ENCODE measurements at places on chromosomes 11 and 22. TPM values are rescaled to one million over a fixed set of nuclear protein-coding genes. Genes with fewer than 3 reads are reported as not detected.

Gene TEAD1
- 176 TPM for total RNA-seq

Gene CHST1
- total RNA-seq, result 1.5 TPM

Gene OR51E2
- not detected for total RNA-seq

GRCh38 chr11:13947379-13947778 lies 15.1 kb upstream of the SPON1 start:
- H3K4me1 ChIP-seq, result peaks cover 12% of the 10 kb centered on the region
- H3K27me3 ChIP-seq, result peaks cover 13% of the 10 kb centered on the region
- no peaks in the 10 kb centered on the region for H3K36me3 ChIP-seq
- no peak overlapping the region for H3K27ac ChIP-seq

DNA sequence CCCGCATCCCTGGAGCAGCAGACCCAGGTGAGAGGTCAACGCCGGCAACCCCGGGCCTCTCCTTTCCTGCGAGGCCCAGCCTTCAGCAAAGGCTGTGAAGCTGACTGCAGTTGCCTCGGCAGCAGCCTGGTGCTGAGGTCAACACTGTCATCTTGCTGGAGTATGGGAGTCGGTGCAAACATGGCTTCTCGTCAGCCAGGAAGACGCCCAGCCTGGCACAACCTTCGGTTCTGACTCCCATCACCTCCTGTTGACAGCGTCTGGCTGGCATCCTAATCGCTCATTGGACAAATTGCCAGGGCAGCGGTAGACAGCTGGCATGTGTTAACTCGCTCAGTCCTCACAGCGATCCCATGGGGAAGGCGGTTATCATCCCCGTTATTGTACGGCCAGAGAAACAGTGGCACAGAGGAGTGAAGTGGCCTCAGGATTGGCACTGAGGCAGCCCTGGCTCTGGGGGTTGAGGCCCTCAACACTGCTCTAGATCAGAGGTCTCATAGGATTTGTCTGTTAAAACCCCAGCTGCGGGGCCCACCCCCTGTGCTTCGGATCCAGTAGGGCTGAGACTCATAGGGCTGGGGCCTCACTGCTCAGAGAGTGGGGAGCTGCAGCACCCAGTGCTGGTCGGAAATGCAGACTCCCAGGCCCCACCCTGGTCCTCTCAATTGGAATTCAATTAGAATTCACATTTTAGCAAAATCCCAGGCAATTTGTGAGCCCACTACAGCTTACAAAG lies 39.3 kb upstream of the TP53I11 start:
- peaks cover 38% of the 10 kb centered on the region for H3K27me3 ChIP-seq
- H3K36me3 ChIP-seq, result no peaks in the 10 kb centered on the region
- no peak for DNase-seq
- no peaks in the 10 kb centered on the region for H3K4me1 ChIP-seq
- H3K4me3 ChIP-seq, result no peak overlapping the region
- no peak overlapping the region for H3K27ac ChIP-seq

DNA sequence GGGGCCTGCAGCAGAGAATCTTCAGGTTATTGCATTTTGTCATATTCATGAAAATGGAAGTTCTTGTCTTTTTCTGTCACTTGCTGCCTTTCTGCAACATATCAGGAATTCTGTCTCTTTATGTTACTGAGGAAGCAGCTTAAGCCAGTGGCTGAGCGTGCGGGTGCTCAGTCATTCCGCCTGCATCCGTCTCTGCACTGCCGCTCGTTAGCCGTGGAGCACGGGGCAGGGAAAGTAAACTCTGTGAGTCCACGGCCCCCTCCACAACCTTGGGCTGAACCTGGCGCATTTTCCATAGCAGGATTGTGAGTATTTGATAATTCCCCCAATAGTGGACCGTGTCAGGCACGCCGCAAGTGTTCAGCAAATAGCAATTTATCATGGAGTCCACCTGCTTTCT lies 1007.7 kb downstream of the BRD1 start:
- no peak overlapping the region for H3K27ac ChIP-seq
- no peaks in the 10 kb centered on the region for H3K27me3 ChIP-seq
- H3K4me3 ChIP-seq, result no peak overlapping the region
- H3K4me1 ChIP-seq, result no peaks in the 10 kb centered on the region
- no peaks in the 10 kb centered on the region for H3K36me3 ChIP-seq
- peak; percentile 9 for DNase-seq

DNA sequence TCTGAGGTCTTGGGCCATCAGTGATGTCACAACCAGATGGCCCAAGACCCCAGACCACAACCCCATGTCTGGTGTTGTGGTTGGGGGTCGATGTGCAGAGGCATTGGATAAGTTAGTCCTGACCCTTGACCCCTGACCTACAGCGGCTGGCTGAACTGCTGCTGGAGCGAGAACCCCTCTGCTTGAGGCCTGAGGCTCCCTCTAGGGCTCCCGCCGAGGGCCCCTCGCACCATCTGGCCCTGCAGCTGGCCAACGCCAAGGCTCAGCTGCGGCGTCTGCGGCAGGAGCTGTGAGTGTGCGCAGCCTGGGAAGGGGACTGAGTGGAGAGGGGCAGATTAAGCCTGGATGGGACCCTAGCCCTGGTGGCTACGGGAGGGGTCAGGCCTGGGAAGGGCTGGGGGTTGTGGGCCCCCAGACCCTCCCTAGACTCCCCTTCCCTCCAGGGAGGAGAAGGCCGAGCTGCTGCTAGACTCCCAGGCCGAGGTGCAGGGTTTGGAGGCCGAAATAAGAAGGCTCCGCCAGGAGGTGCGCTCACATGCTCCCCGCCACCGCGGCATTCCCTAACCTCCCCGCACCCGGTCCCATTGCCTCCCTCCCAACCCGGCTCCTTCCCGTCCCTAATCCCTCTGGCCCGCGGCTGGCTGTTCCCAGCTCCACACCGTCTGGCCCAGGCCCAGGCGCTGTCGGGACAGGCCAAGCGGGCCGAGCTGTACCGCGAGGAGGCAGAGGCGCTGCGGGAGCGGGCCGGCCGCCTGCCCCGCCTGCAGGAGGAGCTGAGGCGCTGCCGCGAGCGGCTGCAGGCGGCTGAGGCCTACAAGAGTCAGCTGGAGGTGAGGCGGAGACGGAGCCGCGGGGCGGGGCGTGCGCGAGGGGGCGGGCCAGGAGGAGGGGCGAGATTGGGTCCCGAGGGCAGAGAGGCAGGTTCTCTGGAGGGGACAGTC lies 2.1 kb downstream of the CCDC88B start:
- H3K27ac ChIP-seq, result peak overlapping the region; percentile 23
- H3K27me3 ChIP-seq, result no peaks in the 10 kb centered on the region
- no peaks in the 10 kb centered on the region for H3K36me3 ChIP-seq
- peak; percentile 100 for DNase-seq
- H3K4me3 ChIP-seq, result peak overlapping the region; percentile 68

GRCh38 chr11:57566905-57567514 lies 462 bp downstream of the UBE2L6 start:
- H3K27me3 ChIP-seq, result no peaks in the 10 kb centered on the region
- H3K36me3 ChIP-seq, result no peaks in the 10 kb centered on the region
- peak overlapping the region; percentile 97 for H3K4me3 ChIP-seq
- DNase-seq, result peak; percentile 84
- peaks cover 24% of the 10 kb centered on the region for H3K4me1 ChIP-seq
- H3K27ac ChIP-seq, result peak overlapping the region; percentile 72

DNA sequence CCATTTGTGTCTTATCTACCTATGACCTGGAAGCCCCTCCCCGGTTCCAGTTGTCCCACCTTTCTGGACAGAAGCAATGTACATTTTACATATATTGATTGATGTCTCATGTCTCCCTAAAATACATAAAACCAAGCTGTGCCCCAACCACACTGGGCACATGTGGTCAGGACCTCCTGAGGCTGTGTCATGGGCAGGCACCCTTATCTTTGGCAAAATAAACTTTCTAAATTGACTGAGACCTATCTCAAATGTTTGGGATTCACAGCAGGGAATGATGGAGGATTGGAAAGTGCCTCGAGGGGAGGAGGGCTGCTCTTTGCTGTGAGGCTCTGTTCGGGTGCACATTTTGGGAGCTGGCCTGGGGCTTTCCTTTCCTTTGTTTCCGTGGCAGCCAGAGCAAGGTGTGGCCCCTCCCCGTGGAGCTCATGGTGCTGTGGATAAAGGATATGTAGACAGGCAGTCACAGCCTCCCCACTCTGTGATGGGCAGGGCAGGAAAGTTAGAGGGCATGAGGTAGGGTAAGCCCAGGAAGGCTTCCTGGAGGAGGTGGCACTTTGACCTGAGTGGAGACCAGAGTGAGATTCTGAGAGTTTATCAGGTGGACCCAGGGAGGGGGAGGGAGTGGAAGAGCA lies 615.6 kb downstream of the TBC1D22A start:
- H3K4me1 ChIP-seq, result no peaks in the 10 kb centered on the region
- no peaks in the 10 kb centered on the region for H3K36me3 ChIP-seq
- no peak overlapping the region for H3K4me3 ChIP-seq
- peak; percentile 44 for DNase-seq
- no peak overlapping the region for H3K27ac ChIP-seq

DNA sequence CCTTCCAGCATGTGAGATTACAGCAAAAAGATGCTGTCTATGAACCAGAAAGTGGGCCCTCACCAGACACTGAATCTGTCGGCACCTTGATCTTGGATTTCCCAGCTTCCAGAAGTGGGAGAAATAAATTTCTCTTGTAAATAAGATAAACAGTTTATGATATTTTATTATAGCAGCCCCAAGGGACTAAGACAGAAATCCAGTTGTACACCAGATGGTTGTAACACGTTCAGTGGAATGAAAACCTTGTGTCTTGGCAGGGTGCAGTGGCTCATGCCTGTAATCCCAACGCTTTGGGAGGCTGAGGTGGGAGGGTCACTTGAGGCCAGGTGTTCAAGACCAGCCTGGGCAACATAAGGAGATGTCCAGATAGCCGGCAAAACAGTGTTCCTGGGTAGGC lies 61.8 kb downstream of the MCHR1 start:
- no peaks in the 10 kb centered on the region for H3K4me1 ChIP-seq
- H3K36me3 ChIP-seq, result no peaks in the 10 kb centered on the region
- H3K27ac ChIP-seq, result no peak overlapping the region
- no peaks in the 10 kb centered on the region for H3K27me3 ChIP-seq

DNA sequence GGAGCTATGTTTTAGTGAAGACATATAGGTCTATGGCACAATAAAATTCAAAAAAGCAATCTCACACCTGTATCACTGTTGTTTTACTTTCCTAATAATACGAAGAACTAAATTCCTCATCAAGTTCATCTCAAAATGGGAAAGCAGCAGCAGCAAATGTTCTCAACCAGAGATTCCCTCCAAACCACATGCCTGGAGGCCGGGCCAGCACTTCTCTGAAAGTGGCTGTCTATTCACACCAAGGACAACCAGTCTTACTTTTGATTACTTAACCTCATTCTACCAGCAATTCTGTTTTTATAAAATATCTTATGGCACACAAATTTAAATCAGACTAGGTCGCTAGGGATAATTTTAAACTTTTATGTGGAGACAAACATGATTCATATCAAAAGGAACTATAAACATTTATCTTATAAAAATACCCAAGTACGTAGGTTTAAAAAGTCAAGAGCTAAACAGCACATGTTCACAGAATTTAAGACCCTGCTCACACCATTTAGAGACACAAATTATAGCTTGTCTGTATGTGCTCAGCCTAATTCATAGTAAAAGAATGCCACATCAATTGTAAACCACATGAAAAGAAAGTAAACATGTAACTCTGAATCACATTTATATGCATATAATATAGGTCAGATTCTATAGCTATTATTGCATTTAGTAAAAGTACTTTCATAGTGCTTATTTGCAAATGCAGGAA lies 46.1 kb downstream of the RRAS2 start:
- no peaks in the 10 kb centered on the region for H3K36me3 ChIP-seq
- peaks cover 49% of the 10 kb centered on the region for H3K4me1 ChIP-seq
- DNase-seq, result no peak
- H3K27ac ChIP-seq, result peak overlapping the region; percentile 46

DNA sequence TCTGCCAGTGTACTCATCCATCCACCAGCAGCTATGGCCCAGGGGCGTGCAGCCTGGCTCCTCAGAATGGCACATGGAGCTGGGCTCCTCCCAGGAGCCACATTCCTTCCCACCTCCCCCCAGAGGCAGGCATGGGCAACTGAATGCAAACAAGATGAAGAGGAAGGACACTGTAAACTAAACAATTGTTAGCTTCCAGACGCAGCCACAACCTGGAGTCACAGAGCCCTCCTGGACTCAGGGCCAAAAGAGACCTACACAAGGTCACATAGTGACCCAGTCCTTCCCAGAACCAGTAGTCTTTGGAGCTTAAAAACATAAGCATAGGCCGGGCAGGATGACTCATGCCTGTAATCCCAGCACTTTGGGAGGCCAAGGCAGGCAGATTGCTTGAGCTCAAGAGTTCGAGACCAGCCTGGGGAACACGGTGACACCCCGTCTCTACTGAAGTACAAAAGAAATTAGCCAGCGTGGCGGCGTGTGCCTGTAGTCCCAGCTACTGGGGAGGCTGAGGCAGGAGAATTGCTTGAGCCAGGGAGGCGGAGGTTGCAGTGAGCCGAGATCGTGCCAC lies 30.7 kb upstream of the CLDN5 start:
- DNase-seq, result peak; percentile 50
- no peak overlapping the region for H3K4me3 ChIP-seq
- no peaks in the 10 kb centered on the region for H3K36me3 ChIP-seq
- no peaks in the 10 kb centered on the region for H3K4me1 ChIP-seq
- no peak overlapping the region for H3K27ac ChIP-seq

All from osteoblast (primary cell).